ENCODE measurements at places on chromosomes 3 and 15.

GRCh38 chr15:69380100-69380725 is 33.9 kb upstream of the KIF23 start:
- DNase-seq = no peak

DNA sequence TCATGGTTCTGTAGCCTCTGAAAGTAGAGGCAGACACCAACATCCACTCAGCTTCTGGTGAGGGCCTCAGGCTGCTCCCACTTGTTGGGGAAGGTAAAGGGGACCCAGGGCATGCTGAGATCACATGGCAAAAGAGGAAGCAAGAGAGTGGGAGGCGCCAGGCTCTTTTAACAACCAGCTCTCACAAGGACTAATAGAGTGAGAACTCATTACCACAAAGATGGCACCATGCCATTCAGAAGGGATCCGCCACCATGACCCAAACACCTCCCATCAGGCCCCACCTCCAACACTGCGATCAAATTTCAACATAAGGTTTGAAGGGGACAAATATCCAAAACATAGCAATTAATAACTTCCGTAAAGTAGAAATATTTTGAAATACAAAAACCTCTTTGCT is 192.3 kb downstream of the OCA2 start:
- no peak for DNase-seq

DNA sequence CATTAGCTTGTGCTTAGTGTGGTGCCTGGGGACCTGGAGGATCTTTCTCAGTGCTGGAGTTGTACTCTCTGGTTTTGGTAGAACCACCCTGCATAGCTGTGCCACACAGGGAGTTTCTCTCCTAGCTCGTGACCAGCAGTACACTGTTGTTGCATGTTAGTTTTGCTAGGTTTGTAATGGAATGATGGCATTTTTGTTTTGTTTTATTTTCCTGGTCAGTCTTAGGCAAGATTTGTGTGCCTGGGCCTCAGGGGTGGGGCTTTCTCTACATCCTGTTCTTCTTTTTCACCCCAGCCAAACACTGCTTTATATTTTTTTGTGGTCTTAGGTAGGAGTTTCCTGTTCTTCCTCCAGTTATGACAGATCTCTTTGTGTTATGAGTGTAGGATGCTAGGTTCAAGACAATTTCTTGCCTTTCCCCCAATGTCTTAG is 534.5 kb upstream of the KCNMB2 start:
- no peak for DNase-seq

GRCh38 chr15:34693053-34693744 is 61.6 kb downstream of the GJD2 start:
- DNase-seq = no peak

- no peak for DNase-seq
These were observed 53.7 kb downstream of the CGGBP1 start for GRCh38 chr3:88005066-88005465.

DNA sequence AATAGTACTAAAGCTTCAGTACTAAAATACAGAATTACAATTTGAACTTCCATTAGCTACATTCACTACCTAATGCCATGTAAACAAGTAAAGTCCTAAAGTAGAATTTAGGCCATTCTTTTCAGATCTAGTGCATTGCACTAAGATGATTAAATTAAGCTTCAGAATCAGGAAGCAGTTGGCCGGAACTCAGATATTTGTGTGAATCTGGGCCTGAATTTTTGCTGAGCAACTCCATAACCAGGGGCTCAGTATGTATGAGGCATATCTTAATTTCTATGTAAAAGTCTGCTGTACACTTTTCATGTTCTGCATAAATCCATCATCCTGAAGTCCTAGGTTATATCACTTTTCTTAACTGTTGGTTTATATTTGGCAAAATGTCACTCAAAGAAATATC is 246.4 kb downstream of the RBMS3 start:
- no peak for DNase-seq

DNA sequence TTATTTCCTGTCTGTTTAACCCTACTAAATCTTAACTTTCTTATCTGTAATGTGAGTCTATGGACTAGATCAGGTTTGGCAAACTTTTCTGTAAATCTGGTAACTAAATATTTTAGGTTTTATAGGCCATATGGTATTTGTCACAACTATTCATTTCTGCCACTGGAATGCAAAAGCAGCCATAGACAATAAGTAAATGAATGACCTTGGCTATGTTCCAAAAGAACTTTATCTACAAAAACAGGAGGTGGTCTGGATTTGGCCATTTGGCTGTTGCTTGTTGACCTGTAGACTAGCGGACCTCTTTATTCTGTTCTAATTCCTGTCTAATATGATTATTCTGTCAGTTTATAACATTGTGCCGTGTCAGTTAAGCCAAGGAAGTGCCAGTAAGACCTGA is 314.2 kb downstream of the LPP start:
- no peak for DNase-seq

GRCh38 chr3:12751571-12751970 is 7.5 kb downstream of the TMEM40 start:
- no peak for DNase-seq

All from AG09319 (cell line).